ENCODE measurements at places on chromosomes 12 and 14. TPM values are rescaled to one million over a fixed set of nuclear protein-coding genes. Genes with fewer than 3 reads are reported as not detected.

MDP1 gene
- total RNA-seq = 12.1 TPM

SIX4 gene
- 62.6 TPM for total RNA-seq

OR6C70 gene
- not detected for total RNA-seq

IQSEC3 gene
- total RNA-seq = 0.02 TPM

GPR135 gene
- 3.8 TPM for total RNA-seq

INHBC gene
- total RNA-seq = not detected

FAM186B gene
- total RNA-seq = 0.31 TPM

TMEM30B gene
- total RNA-seq = 1.00 TPM

JPH4 gene
- total RNA-seq = not detected

EID3 gene
- total RNA-seq = 0.51 TPM

KCNH3 gene
- not detected for total RNA-seq

MYH6 gene
- 20.4 TPM for total RNA-seq

FERMT2 gene
- 50.3 TPM for total RNA-seq

HOXC11 gene
- 1.1 TPM for total RNA-seq

ERP27 gene
- not detected for total RNA-seq

DEGS2 gene
- total RNA-seq = 0.22 TPM

ENDOU gene
- not detected for total RNA-seq

KRAS gene
- total RNA-seq = 8.3 TPM

FAM222A gene
- 24.3 TPM for total RNA-seq

RFX4 gene
- not detected for total RNA-seq

SLC17A8 gene
- total RNA-seq = not detected

Measured in gastrocnemius medialis (tissue), 4 donors.